Heart right ventricle (tissue), 16 donors: ENCODE measurements at places on chromosomes 16 and 17.

DNA sequence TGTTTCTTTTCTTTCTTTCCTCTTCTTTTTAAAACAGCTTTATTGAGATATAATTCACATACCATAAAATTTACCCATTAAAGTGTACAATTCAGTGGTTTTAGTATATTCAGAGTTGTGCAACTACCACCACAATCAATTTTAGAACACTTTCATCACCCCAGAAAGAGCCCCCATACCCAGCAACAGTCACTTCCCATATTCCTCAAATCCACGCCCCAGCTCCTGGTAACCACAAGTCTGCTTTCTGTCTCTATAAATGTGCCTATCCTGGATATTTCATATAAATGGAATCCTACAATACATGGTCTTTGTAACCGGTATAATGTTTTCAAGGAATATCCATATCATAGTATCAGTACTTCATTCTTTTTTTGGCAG lies 19.4 kb downstream of the RARA start:
- DNase-seq = no peak

- no peak for DNase-seq
Measured at GRCh38 chr17:50518384-50519023, 10.3 kb downstream of the MYCBPAP start.

GRCh38 chr17:41505809-41506767 lies 676 bp upstream of the KRT13 start:
- no peak for DNase-seq

DNA sequence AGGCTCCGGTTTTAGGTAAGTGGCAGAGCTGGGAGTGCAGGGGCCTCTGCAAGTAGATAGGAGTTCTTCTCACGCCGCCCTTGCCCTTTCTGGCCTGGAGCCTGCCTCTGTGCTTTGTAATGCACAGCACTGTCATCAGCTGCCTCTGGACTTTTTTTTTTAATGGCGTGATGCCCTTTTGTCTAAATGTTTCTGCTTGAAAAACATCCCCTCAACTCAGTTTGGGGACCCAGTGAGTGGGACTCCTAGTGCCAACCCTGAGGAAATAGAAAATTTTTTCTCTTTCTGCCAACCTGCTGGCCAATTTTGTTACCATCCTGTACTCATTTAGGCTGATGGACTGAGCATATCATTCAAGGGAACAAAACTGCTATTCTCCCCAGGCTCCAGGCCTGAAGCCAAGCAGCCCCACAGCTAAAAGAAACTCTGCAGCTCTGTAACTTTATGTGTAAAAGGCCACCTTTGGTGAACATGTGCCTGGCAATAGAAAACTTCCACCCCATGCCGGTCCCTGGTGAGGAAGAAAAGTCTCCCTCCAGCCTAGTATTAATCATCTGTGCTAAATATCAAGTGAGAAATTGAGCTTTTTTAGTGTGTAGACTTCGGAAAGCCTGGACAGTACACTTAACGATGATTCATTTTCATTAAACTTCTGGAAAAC lies 22.5 kb downstream of the SLC6A2 start:
- DNase-seq = no peak

DNA sequence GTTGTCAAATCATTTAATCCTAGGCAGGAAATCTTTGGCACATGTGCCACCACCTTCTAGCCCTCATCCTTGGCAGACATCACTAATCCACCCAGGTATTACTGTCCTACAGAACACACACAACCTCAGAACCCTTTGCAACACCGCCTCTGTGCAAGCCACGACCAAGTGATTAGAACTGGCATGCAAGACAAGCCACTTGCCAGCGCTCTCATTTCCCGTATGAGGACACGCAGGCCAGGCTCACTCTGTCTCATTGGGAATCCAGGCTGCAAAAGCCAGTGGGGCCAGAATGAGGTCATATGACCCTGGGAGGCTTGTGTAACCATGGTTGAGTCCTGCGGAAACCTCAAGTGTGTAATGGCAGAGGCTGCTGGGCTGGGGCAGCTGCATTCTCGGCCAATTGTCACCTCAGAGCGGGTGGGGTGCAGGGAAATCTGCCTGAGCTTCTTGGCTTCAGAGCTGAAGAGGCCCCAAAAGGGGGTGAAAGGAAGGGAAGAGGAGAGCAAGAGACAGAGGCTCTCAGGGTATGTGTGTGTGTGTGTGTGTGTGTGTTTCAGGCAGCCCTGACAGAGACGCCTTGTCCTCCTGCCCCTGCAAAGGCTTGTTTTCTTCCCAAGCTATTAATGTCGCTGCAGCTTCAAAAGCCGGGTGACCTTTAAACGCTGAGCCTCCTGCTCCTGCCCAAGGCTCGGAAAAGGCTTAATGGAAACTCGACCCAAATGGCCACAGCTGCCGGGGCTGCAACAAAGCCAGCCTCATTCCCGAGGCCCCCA lies 43.2 kb upstream of the MRPS23 start:
- DNase-seq = peak; percentile 82
